ENCODE measurements at places on chromosomes 3 and 15.

DNA sequence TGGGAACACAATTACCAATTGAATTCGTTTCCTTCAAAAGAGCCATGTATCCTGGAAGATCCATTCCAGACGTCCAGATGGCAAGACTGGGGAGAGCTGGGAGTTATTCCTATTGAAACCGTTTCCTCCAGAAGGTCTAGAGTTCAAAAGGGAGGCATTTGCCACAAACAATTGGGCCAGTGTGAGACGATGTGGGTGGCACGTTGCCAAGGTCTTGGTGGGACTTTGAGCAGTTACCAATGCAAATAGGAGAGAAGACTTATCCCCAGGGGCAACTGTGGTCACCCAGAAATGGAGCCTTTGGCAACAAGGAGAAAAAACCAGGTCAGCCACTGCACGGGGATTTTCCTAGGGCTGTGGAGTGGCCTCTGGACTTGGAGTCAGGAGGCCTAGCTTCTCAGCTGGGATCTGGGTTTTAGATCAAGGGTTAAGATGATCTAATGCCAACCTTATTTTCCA is 29.6 kb upstream of the TLE3 start:
- no peak for DNase-seq

DNA sequence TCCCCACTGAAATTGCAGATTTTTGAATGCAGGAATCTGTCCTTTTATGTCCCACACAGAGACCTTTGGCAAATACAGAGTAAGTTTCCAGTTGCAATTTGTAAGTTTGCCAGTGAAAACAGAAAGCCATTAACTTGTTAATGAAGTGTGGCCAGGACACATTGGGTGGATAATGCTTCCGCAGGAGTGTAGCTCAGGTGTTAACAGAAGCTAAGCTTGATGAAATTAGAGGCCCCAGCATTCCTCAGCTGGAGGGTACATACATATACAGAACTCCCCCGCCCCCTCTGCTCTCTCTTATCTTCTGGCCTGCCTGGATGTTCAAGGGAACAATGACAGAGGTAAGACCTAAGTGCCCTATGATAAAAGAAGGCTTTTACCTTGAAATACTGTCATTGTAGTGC is 8.1 kb upstream of the LRRC2 start:
- DNase-seq: no peak

GRCh38 chr3:143158014-143158988 is 38.7 kb downstream of the CHST2 start:
- peak; percentile 21 for DNase-seq

DNA sequence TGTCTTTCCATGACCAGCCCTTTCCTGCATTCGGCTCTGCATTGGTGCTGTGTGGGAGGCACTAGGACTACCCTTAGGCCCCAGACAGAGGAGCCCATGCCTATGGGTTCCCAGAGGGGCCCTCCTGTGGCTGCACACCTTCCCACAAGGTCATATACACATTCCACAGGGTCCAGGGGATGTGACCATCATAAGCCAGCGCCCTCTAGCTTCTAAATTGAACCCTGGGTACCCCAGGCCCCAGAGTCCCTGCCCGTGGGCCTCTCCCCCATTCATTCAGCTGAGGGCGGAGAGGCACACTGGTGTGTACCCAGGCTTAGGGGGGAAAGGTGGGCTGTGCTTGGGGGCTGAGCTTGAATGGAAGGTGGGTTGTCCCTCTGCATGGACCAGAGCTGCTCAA is 10.2 kb upstream of the SLC6A6 start:
- DNase-seq: no peak

DNA sequence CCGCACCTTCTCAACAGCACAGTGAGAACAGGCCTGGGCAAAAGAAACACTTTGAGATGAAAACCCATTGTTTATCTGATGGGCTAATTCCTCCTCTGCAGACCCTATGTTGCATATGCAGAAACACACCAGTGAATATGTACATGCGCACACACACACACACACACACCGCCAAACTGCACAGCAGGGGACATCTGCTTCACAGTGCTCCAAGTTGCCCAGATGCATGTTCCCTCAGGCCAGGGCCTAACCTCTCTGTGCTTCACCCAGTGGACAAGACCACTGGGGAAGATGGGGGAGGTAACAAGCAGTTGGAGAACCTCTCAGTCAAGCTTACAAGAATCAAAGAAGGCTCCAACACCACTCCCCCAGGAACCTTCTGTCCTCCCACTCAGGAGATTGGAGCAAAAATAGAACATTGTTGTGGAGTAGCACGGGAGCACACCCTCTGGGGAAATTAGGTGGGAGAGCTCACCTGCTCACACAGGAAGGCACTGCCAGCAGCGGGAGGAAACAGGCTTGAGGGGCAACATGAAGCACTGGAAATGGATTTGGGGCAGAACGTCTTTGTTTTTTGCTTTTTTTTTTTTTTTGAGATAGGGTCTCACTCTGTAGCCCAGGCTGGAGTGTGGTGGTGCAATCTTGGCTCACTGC is 13.0 kb downstream of the HCN4 start:
- no peak for DNase-seq

- no peak for DNase-seq
Measured at GRCh38 chr15:60251300-60252070, 146.3 kb downstream of the ANXA2 start.

GRCh38 chr3:128464188-128464587 is 2.5 kb downstream of the DNAJB8 start:
- DNase-seq: no peak

GRCh38 chr3:182078929-182079328 is 367.2 kb downstream of the SOX2 start:
- no peak for DNase-seq

- no peak for DNase-seq
Measured at GRCh38 chr3:191339316-191339917, 9.1 kb upstream of the UTS2B start.

DNA sequence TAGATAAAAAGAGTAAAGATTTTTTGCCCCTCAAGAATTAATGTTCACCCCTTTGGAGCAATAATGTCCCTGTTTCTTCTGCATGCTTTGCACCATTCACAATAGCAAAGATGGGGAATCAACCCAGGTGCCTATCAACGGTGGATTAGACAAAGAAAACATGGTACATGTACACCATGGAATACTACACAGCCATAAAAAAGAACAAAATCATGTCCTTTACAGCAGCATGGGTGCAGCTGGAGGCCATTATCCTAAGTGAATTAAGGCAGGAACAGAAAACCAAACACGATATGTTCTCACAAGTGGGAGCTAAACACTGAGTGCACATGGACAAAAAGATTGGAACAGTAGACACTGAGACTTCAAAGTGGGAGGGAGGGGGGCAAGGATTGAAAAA is 35.2 kb downstream of the AAGAB start:
- DNase-seq: no peak

DNA sequence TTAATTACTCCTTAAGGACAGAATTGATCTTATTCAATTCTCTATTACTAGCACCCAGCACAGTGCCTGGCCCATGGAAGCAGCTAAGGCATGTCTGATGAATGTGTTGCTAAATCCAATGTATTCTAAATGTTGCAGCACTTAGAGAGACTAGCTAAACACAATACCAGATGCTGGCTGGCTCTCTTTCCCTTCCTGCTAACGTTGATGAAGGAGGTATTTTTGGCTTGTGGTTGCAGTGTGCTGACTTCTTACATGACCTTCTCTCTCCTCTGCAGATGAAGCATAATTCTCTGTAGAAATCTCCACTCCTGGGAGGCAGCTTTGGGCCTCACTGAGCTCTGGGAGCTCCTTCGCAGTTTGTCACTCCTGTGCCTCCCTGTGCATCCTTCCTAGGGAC is 183.6 kb downstream of the PEX5L start:
- no peak for DNase-seq

DNA sequence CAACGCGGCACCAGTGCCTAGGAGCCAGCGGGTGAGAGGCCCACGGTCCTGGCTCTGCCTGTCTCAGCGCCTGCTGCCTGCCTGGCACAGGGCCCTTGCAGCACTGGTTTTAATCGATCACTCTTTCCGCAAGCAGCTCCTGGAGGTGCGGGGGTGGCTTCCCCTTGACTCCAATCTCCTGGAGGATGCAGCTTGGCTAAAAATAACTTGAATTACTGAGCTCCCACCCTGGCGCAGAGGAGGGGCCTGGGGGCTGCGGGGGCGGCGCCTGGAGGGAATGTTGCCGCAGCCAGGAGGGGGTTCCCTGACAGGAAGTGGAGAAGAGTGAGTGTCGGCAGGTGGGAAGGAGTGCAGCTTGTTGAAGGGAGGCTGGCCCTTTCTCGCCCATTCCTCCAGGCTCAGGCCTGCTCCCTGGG is 9.9 kb upstream of the RPL29 start:
- no peak for DNase-seq
